Cardiac muscle cell (in vitro differentiated cells and primary cell): ENCODE measurements at places on chromosomes 1 and 21.

GRCh38 chr1:27539901-27540861, 50.2 kb upstream of the WASF2 start:
- no peak for DNase-seq

DNA sequence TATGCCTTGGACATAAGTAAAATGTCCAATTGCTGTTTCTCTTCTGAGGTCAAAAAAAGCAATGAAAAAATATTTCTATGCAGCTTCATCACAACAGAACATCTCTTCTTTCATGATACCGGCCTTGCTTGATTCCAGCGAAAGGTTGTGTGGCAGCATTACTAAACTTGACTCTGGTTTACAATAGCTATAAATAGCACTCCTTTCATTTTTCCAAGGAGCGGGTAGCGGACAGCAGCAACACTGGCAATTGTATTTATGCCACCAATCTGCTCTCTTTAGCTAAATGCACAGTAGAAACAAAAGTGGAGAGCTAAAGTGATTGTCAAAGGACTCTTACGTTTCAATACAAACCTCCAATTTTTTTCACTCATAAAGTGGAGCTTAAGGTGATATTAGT, 7.5 kb upstream of the DAB1 start:
- no peak for DNase-seq

DNA sequence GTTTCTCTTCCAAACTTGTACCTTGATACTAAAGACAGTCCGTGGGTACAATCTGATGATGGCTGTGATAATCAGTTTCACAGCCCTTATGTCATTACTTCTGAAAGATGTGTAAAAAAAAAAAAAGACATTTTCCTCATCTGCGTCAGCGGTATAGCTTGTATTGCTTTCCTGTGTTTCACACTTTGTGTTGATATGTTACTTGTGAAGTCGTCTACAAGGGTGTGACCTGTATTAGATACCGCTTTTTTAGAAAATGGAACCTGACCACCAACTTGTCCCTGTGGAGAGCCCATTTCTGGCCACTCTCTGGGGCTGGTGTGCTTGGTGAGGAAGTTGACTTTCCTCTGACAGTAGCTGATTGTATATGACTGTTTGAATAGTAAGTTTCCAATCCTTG, 50.5 kb downstream of the PEX14 start:
- DNase-seq: no peak

GRCh38 chr1:10209590-10209904, 823 bp upstream of the KIF1B start:
- no peak for DNase-seq
